Naive thymus-derived CD4-positive, alpha-beta T cell (primary cell): ENCODE measurements at places on chromosomes 4 and X. TPM values are rescaled to one million over a fixed set of nuclear protein-coding genes. Genes with fewer than 3 reads are reported as not detected.

- no peak for DNase-seq
These were observed 16.0 kb upstream of the EPGN start for GRCh38 chr4:74292111-74292870.

DNA sequence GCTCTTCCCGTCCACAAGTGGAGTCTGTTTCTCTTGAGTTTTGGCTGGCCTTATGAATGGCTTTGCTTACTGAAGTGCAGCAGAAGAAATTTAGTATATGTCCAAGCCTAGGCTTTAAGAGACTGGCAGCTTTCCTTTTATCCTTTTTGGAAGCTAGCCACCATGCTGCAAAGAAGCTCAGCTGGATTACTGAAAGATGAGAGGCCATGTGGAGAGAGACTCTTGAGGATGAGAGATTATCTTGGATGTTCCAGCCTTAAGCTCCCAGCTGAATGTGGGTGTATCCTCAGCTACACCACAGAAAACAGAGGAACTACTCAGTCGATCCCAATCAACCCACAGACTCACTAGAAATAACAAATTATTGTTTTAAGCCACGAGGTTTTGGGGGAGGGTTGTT is 12.5 kb downstream of the CCNG2 start:
- DNase-seq = no peak

DNA sequence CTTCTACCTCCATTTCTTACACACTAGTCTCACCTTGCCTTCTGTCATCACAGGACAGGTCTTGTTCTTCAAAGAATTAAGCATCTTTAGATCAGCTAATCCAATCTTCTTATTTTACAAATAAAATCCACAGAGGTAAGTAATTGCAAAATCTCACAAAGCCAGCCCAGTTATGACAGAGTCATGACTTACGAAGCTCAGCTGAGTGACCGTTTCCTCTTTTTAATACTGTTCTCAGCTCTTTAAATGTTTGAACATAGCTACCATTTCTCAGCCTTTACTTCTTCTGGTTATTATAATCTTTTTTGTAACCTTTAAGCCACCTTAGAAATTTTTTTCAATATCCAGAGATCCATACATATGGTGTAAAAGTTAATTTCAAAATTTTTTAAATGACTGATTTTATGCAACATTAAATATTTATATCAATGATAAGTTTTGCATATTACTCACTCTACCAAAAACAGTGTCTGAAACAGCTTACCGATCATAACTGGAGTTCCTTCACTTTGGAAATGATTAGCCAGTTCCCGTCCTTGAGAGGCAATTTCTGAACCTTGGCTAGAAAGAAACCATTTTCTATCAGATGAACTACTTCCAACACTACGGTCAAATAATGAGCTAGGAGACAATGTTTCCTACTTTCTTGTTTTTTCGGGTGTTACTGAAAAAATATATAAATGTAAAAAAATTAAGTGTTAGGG is 8.8 kb downstream of the ANKRD37 start:
- no peak for DNase-seq

DNA sequence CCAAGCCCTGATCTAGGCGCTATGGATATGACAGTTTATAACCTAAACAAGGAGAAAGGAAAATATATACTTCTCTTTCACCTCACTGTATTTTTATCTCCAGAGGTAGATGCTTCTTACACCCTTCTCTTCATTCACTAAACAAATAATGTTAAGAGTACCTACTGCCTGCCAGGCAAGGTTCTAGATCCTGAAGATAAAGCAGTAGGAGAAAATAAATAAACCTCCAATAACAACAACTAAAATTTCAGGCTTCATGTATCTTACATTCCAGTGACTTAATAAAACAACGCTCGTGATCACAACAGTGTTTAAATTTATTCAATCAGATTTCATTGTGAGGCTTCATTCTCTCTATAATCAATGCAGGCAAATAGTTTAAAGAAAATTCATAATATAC is 20.7 kb downstream of the PDGFC start:
- DNase-seq = no peak

- no peak for DNase-seq
These were observed 20.8 kb downstream of the GK start for GRCh38 chrX:30673884-30674598.

- DNase-seq = no peak
These were observed 62.3 kb upstream of the ADAMTS3 start for GRCh38 chr4:72631296-72631695.

GRCh38 chr4:159540038-159540437 is 437.2 kb downstream of the RAPGEF2 start:
- no peak for DNase-seq

- no peak for DNase-seq
These were observed 993.1 kb downstream of the RPA4 start for GRCh38 chrX:97876697-97877407.

DNA sequence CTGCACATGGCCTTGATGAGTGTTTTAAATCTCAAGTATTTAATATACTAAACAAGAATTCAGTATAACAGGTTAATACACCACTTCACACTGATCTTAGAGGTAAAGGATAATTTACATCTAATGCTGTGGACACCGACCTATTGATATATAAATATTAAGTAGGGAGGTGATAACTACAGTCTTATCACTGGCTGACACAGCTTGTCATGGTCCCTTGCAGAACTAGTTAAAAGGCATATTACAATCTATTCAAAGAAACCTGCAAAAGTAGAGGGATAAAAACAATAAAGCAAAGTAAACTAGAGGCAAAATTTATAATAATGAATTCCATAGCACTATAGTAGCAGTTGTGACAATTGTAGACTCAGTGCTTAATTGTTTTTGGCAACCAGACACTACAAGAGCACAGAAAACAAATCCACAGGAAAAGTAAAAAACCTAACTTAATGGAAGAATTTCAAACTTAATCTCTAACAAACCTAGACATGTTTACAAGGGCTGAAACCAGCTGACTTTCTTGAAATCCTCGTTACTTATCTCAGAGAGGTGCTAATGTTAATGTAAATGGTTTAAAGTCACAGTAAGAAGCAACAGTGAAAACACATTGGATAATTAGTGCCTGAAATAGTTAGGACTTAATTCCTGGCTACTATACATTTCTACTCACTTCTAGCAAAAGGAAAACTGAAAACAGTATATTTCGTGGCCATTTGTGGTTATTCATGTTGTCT is 25.0 kb downstream of the MFAP3L start:
- DNase-seq = no peak

GRCh38 chrX:15579778-15580747 is 20.7 kb downstream of the ACE2 start:
- no peak for DNase-seq

GRCh38 chrX:18937173-18937572 is 46.7 kb downstream of the PHKA2 start:
- no peak for DNase-seq

DNA sequence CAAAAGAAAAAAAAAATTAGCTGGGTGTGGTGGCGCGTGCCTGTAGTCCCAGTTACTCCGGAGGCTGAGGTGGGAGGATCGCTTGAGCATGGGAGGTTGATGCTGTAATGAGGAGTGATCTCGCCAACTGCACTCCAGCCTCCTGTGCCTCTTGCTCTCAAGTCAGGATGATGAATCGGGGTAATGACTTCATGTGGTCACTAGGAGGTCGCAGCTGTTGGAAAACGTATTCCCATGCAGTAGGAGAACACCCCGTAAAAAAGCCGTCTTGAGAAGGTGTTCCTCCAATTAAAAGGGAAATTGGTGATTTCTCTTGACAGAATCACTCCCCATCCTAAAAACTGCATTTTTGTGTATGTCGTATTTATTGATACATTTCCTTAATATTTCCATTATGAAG is 2.2 kb downstream of the CCNB3 start:
- DNase-seq = no peak

GRCh38 chrX:103999234-103999633 is 14.3 kb downstream of the H2BW1 start:
- no peak for DNase-seq

DNA sequence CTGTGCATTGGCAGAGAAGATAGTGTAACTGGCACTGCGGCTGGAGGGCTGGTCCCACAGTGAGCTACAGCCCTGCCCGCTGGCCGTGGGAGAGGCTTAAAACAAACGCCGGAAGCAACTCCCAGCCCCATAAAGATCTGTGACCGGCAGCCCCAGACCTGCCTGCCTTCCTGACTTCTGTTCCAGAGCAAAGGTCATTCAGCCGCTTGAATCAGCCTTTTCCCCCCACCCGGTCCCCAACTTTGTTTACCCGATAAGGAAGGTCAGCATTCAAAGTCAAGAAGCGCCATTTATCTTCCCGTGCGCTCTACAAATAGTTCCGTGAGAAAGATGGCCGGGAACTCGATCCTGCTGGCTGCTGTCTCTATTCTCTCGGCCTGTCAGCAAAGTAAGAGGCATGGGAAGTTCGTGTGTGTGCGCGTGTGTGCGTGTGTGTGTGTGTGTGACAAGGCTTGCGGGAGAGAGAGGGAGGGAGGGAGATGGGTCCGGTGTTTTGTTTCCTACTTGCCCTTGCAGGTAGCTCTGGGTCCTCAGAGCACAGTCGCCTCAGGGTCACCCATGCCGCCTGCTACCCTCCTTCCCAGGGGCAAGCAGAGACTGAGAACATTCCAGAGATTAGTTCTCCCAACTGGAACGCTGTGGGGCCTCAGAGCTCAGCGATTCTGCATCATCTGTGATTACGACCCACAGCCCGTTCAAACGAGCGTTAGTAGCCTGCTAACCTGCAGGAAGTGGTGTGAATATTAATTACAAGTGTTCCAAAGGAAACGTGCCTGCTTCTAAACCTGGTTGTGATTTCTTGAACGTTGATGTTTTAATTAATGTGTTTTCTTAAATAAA is at the start of gene MGST2:
MGST2 (plus strand) TSS at position 130 of the 840 bp plus-strand sequence; CDS start at position 331, 201 bp downstream.
- no peak for DNase-seq

DNA sequence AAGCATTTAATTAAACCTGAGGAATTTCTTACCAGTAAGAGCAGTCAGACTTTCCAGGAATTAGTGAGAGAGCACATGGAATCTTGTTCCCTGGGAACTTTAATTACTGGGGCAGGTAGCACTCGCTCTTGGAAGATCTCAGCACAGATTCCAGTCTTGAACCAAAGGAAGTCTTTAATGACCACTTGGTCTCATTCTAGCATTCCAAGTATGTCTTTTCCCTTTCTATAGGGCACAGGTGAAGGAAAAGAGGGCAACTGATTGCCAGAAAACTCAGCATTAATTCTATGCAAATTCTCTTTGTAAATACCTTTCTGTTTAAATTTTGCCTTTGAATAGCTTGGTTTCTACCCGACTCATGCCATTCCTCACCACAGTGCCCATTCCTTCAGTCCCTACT is 236.6 kb downstream of the LDB2 start:
- DNase-seq = no peak

DNA sequence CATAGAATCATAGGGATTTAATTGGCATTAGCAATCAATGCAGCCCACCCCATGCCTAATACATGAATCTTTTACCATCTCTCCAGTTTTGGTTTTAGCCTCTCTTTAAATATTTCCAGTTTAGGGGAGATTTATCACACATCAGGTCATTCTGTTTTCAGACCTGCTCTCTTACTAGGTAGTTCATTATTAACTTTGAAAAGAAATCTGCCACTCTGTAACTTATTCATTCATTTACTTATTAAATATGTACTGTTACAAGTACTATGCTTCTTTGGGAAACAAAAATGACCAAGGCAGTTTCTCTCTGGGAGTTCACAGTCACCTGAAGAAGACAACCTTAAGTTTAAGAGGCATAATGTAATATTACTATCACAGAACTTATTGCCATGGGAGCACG is 62.1 kb downstream of the USO1 start:
- no peak for DNase-seq

DNA sequence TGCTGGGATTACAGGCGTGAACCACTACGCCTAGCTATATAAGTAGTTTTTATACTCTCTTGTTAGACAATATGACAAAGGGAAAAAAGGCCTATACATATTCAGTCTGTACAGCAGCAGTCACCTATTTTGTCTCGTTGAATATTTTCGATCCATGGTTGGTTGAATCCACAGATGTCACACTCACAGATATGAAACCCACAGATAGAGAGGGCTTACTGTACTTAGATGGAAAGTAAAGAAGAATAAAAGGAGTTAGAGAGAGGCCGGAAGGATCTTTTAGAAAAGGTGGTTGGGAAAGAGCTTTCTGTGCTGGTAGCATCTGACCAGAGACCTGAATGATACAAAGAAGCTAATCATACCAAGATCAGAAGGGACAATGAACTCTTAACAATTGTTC is 38.3 kb upstream of the SPINK2 start:
- DNase-seq = no peak

DNA sequence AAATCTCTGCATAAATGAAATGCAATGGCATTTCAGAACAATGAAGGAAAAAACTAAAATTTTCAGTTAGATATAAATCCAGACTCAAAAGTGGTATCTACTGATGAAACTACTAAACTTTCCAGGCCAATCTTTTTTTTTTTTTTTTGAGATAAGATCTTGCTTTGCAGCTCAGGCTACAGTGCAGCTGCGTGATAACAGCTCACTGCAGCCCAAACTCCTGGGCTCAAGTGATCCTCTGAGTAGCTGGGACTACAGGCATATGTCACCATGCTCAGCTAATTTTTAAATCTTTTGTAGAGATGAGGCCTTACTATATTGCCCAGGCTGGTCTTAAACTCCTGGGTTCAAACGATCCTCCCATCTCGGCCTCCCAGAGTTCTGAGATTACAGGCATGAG is 1228.2 kb upstream of the ADGRL3 start:
- no peak for DNase-seq

- no peak for DNase-seq
These were observed 432.8 kb upstream of the FMR1 start for GRCh38 chrX:147478899-147479298.

GRCh38 chr4:14168919-14169318 is 541.4 kb upstream of the BOD1L1 start:
- no peak for DNase-seq

DNA sequence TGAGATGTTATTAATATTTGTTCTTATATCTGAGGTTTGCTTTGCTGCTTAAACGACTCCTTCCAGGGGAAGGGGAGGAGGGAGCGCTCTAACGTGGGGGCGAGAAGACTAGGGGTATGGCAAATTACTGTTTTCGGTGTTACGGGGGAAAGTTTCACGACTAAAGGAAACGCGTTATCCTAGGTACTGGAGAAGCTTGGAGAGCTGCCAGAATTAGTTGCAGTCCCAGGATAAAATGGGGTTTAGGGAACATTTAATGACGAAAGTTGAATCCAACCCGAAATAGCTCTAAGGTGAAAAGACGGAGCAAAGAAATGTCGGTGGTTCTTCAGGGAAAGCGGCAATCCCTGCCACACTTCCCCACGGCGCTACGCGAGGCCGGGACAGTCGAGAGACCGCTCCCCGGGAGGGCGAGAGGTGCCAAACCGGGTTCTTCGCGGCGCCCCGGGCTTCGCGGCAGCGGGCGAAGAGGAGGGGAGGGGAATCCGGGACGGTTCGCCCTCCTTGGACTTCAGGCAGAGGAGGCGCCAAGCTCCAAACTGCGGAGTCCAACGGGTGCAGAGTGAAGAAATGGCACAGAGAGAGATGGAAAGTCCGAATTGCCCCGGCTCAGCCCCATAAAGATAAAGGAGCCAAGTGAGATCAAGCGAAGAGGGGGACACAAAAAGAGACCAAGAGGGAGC is 724 bp downstream of the THOC2 start:
- peak; percentile 23 for DNase-seq

Gene MRFAP1
- total RNA-seq = 131 TPM

Gene GPC4
- total RNA-seq = not detected

Gene WAS
- total RNA-seq = 127 TPM

Gene IL21
- total RNA-seq = not detected

Gene GAGE12J
- not detected for total RNA-seq

Gene NWD2
- not detected for total RNA-seq
